ENCODE measurements at places on chromosomes 12 and 14.

DNA sequence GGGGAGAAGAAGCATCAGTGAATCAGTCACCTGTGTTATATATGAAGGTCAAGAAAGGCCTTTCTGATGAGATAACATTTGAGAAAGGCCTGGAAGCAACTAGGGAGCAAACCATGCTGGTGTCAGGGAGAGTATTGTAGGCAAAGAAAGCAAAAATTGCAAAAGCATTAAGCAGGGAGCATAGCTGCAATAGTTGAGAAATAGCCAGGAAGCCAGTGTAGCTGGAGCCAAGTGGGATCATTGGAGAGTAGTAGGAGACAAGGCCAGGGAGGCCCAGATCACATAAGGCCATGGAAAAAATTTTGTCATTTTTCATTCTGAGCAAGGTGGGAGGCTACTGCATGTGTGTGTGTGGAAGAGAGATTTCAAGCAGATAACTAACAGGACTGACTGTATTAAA lies 18.8 kb upstream of the MAGOHB start:
- DNase-seq: no peak

- DNase-seq: no peak
Observed at GRCh38 chr14:71472356-71473340, 459.6 kb upstream of the RGS6 start.

DNA sequence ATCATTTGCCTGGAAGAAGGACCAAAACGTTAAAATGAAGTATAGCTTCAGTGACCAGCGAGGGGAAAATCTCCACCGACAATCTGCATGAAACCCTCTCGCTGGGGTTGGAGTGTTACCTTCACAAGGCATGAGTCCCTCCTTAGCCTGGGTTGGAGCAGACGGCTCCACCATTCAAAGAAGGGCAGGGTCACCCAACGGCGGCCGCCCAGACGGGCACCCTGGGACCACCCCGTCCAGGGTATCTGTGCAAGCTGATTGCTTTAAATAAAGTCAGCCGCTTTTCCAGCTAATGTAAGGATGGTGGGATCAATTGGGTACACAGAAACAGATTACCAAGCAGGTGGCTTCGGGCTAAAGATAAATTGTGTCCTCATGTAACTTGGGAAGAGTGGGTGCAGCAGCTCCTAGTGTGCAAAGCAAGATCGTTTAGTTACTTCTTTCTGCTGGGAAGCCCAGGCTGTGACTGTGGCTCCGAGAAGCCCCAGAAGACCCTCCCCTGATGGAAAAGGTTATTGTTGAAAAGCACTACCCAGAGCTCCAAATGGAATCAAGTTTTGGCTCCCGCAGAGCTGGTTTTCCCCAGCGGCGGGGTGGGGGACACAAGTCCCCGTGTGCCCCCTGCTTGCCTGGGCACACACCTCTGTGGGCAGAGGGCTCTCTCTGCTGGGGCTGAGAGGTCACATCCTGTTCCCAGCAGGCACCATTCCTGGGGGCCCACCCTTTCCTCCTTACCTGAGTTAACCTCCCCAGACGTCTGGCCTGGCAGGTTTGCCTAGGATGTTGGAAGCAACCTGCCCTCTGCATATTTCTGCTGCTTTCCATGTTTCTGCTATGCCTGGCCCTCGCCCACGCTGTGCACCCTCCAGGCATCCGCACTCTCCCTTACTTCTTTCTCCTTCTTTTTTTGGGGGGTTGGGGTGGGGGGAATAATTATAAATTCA lies 318.6 kb upstream of the DIO3 start:
- no peak for DNase-seq

- DNase-seq: peak; percentile 57
Observed at GRCh38 chr14:105019861-105020814, 745 bp downstream of the CDCA4 start.
